ENCODE measurements at places on chromosomes 13 and 19.

- no peak for DNase-seq
These were observed 8.3 kb upstream of the PNMA8B start for GRCh38 chr19:46503848-46504453.

GRCh38 chr19:35702223-35703012 lies 1.9 kb upstream of the ZBTB32 start:
- DNase-seq = peak; percentile 100

- no peak for DNase-seq
These were observed 17.2 kb downstream of the BRD4 start for GRCh38 chr19:15315101-15315500.

DNA sequence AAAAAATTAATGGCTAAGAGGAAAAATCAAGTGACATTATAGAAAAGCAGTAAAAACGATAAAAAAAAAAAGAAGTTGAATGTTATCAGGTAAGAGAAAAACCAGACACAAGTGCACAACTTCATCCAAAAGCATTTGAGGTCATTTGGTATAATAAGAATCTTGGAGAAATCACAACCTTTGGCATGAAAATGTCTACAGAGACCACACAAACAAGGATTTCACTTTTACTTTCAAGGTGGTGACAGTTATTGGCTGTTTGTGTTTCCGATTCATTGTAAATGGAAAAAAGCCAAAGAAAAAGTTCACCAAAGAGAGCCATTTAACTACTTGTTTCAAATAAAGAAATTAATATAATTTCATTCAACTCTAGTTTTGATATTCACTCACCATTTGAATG lies 1193.5 kb downstream of the PCDH9 start:
- DNase-seq = no peak

DNA sequence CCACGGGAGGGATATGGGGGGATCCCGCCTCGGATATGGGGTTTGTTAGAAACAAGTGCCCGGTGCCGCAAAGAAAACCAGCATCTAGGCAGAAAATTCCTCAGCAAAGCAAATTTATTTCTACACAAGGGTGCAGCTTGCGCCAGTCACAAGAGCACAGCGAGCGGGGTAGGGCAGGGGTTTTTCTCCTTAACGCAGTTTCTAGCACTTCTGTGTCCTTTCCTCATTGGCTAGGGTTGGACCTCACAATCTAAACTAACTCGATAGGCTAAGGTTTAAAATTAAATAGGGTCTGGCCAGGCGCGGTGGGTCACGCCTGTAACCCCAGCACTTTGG lies 595 bp downstream of the ZNF440 start:
- peak; percentile 31 for DNase-seq

- no peak for DNase-seq
These were observed 13.3 kb downstream of the SLC25A42 start for GRCh38 chr19:19077103-19077502.

DNA sequence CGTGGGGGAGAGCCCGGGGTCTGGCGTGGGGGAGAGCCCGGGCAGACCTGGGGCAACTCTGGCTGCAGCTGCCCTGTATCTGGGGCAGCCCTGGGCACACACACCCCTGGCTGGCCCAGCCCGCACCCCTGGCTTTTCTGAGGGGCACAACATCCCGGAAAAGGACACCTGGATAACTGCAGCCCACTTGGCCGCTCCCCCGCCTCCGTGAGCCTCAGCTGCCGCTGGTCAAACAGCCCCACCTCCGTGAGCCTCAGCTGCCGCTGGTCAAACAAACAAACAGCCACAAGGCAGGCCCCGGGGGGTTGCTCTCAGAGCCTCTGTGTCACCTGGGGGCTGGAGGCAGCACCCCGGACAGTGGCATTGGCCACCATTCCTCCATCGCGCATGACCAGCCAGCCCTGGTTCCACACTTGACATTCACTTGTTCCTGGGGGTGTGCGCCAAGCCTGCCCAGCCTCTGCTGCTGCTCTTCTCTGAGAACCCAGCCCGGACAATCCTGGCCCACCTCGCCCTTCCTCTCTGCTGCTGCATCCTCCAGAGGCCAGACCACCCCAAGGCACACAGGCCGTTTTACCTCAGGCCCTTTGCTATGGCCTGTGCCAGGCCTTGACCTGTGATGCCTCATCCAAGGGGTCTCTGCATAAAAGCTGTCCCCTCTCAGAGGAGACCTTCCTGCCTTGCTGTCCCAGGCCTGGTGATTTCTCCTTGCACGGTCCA lies 19.9 kb downstream of the CEBPG start:
- no peak for DNase-seq

- peak; percentile 66 for DNase-seq
These were observed 21.7 kb downstream of the MAU2 start for GRCh38 chr19:19342086-19343015.

GRCh38 chr13:73610799-73611592 lies 523.2 kb downstream of the KLF12 start:
- no peak for DNase-seq

DNA sequence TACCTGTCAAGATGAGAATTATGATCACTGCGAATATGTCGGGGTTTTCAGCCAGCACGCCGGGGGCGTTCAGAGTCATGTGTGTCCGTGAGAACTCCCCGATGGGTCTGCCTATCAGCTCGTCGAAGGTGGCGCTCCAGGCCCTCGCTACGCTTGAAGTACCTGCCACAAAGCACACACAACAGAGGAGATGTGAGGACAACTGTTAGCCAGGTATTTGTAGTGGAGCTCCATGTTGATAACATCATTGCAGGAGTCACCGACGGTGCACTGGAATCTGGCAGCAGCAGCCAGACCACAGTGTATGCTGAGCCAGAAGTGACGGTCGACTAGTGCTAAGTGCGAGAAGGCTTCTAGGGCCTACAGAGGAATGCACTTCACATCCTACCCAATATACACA lies 62.7 kb downstream of the SLC7A1 start:
- no peak for DNase-seq

DNA sequence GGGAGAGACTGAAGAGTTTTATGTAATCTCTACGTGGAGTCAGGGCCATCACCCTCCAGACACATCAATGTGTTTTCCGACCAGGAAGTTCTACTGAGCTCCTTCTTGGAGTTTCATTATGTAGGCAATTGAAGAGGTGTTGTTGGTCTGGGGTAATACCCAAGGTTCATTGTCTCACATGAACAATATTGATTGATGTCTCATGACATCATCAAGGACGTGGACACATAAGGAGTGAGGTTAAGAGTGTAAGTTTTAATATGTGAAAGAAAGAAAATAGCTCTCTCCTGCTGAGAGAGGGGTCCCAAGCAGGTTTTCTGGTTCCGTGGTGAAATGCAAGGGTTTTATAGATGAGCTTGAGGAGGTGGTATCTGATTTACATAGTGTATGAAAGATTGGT lies 280.7 kb upstream of the MIR17HG start:
- DNase-seq = no peak

DNA sequence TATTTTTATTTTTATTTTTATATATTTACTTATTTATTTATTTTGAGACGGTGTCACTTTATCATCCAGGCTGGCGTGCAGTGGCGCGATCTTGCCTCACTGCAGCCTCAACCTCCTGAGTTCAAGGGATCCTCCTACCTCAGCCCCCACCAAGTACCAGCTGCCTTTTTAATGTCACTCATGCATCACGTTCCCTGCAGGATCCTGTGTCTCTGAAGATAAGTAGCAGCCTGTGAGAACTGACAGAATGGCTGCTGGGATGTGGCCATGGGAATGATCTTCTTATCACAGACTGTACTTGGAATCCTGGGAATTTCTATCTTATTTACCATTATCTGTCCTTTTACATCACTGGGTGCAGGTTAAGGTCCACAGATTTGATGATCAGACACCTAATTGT lies 9.2 kb upstream of the ZNF761 start:
- no peak for DNase-seq

GRCh38 chr19:45154064-45154827 lies 6.5 kb downstream of the NKPD1 start:
- DNase-seq = no peak

GRCh38 chr13:79386125-79386826 lies 19.8 kb downstream of the RBM26 start:
- DNase-seq = no peak

- no peak for DNase-seq
These were observed 67.3 kb upstream of the C1QTNF9 start for GRCh38 chr13:24242100-24242499.

GRCh38 chr19:11538232-11539036 lies at the start of gene CNN1:
TSS of gene CNN1 (plus strand) at chr19:11538851. CDS start at chr19:11538928, 77 bp downstream.
- peak; percentile 47 for DNase-seq

GRCh38 chr19:38618590-38619360 lies at the start of gene EIF3K:
TSS of gene EIF3K (plus strand) at chr19:38619188. CDS start at chr19:38619269, 81 bp downstream.
- peak; percentile 99 for DNase-seq

All from cerebellar cortex (tissue), 1 donor.